ENCODE measurements at places on chromosomes 6 and 20.
A peak's percentile ranks its signal among the peaks of the same experiment; 100 is the strongest.

DNA sequence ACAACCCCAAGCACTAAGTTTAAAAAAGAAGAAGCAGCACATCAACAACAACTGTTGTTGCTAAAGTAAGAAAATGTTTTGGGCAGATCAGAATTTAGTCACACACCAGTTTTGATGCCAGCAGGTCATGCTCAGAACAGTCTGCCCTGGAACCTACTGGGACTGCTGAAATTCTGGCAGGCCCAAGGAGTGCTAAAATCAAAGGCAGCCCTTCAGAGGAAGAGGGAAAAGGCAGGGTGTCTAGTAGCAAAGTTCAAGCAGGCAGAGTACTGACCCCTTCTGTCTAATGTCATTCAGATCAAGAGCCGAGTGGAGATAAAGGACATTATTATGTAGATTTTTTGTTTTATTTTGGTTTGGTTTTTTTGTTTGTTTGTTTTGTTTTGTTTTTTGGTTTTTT is 96.6 kb upstream of the LOC128125822 start:
- no peak for DNase-seq

GRCh38 chr6:15176816-15177370 is 69.0 kb upstream of the JARID2 start:
- DNase-seq: no peak

GRCh38 chr6:12008366-12009179 is 3.5 kb upstream of the HIVEP1 start:
- DNase-seq: no peak

DNA sequence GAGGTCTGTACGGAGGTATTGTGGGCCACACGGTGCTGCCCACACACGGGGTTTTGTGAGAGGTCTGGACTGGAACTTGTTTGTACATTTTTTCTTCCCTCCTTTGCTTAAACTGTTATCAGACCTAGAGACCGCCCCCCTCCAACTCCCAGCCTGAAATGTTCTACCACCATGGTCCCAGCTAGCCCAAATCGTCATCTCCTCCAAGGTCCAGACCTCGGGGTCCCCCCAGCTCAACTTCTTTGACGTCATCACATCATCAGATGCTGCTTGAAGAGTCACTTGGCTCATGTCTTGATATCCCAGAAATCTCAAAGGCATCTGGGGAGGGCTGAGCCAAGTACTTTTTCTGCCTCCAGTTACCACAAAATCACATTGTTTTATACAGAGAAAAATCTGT is 2.8 kb upstream of the CCDC170 start:
- DNase-seq: no peak

DNA sequence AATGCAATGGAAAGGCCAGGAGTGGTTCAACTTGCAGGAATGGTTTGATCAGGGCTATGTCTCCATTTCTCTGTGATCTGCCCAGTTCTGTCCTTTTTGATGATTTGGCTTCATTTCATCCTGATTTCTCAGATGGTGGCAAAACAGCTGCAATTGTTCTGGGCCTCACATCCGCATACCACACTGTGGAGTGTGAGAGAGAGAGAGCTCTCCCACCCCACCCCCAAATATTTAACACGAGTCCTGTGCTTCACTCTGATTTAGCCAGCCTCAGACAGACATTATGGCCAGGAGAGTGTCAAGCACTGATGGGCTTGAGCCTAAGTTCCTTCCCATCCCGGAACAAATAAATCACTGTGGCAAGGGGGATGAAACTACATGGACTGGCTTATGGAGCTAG is 284.6 kb downstream of the CDC5L start:
- no peak for DNase-seq

GRCh38 chr6:168030908-168031307 is 33.4 kb downstream of the KIF25 start:
- no peak for DNase-seq

DNA sequence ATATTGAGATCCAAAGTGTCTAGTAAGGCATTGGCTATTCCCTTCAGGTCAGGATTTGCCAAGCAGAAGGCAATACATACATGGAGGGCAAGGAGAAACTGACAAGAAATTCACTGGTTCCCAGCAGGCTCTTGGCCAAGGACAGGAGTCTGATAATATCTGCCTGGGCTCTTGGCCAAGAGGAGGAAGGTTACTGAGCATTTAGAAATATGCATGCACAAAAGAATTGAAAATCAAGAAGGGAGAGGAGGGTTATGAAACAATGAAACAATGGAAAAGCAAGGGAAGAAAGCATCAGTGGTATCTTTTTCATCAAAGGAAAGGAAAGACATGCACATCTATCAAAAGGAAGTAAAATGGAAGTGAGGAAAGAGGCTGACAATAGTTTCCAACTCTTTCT is 42.4 kb downstream of the ARHGAP18 start:
- no peak for DNase-seq

DNA sequence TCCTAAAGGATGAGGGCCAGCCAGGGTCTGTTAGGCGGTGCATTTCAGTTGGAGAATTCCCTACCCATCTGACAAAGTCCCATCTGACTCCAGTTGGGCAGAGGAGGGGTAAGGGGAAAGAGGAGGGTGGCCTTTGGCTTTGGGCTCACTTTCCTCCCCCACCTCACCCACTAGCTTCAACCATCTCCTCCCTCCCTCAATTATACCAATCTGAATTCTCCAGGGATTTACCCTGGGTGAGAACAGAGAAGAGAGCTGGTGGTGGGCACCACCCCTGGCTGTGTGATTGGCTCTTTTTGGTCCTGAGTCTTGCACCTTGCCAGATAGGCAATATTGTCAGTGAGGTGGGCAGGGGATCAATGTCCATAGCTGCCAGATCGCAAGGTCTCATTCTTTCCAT is 3.2 kb downstream of the HMGA1 start:
- DNase-seq: no peak

DNA sequence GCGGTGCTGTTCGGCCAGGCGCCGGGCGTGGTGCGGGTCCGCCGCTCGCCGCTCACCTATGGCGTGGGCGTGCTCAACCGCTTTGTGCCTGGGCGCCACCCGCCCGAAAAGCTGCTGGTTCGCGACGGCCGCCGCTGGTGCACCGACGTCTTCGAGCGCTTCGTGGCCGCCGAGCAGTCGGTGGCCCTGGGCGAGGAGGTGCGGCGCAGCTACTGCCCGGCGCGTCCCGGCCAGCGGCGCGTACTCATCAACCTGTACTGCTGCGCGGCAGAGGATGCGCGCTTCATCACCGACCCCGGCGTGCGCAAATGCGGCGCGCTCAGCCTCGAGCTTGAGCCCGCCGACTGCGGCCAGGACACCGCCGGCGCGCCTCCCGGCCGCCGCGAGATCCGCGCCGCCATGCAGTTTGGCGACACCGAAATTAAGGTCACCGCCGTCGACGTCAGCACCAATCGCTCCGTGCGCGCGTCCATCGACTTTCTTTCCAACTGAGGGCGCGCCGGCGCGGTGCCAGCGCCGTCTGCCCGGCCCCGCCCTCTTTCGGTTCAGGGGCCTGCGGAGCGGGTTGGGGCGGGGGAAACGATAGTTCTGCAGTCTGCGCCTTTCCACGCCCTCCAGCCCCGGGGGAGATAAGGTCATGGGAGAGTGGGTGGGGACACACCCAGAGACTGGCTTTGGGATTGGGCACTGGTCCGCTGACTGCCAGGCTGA is 15.7 kb downstream of the ADISSP start:
- DNase-seq: peak; percentile 27

DNA sequence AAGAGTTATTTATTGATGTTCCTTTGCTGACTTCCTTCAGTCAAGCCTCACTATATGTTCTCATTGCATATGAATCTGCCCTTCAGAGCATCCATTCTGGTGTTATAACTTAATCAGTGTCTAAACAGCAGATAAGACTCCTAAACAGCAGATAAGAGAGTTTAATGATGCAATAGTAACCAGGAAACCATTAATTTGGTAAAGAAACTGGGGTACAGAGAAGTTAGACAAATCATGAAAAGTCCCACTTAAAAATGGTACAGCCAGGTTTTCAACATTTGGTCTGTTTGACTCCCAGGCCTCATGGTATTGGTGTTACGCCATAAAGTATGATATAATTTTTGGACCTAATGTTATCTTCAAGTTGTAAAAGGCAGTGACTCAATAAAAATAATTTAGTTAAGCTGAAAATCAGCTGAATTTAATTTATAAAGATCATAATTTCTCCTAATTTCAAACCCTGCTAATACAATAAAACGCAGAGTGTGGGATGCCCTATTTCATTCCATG is 127.4 kb upstream of the DST start:
- no peak for DNase-seq

GRCh38 chr6:166541876-166542579 is 44.5 kb downstream of the RAMACL start:
- no peak for DNase-seq

DNA sequence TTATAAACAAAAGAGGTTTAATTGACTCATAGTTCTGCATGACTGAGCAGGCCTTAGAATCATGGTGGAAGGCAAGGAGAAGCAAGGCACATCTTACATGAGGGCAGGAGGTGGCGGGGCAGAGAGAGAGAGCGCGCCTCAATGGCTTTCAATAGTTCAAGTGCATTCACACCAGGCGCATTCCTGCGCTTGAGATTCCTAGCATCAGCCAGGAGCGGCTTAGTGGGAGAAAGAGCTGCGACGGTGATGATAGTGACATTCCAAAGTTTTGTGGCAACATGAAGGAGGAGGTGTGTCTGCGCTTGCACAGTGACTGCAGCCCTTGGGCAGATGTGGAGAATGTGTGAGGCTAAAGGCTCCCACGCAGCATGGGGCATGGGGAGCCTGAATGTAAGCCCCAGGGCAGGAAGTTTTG is 25.0 kb upstream of the EMILIN3 start:
- DNase-seq: no peak

- DNase-seq: no peak
Measured at GRCh38 chr20:50920997-50921396, 10.2 kb downstream of the ADNP start.

GRCh38 chr20:50813801-50814200 is 18.9 kb downstream of the BCAS4 start:
- no peak for DNase-seq

GRCh38 chr6:130366107-130367005 is 539 bp downstream of the TMEM200A start:
- no peak for DNase-seq

GRCh38 chr20:57403216-57403615 is 12.0 kb downstream of the RBM38 start:
- no peak for DNase-seq

GRCh38 chr6:15436451-15436850 is 190.6 kb downstream of the JARID2 start:
- no peak for DNase-seq

DNA sequence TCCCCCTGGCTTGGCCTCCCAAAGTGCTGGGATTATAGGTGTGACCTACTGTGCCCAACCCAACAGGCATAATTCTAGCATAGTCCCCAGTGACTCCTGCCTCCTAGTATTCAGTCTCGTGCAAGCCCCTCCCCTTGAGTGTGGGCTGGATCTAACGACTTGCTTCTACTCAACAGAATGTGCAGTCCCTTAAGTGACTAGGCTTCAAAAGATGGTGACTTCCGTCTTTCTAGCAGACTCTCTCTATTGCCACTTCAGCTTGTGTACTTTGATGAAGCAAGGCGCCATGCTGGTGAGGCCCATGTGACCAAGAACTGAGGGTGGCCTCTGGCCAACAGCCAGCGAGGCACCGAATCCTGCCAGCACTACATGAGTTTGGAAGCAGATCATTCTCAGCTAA is 109.6 kb upstream of the TRAF3IP2 start:
- peak; percentile 85 for DNase-seq

GRCh38 chr6:111057074-111057752 is 30.1 kb upstream of the SLC16A10 start:
- DNase-seq: no peak

GRCh38 chr6:143215363-143215762 is 154.7 kb downstream of the AIG1 start:
- DNase-seq: no peak

- DNase-seq: no peak
Measured at GRCh38 chr20:32636283-32636682, 37.5 kb downstream of the C20orf203 start.

DNA sequence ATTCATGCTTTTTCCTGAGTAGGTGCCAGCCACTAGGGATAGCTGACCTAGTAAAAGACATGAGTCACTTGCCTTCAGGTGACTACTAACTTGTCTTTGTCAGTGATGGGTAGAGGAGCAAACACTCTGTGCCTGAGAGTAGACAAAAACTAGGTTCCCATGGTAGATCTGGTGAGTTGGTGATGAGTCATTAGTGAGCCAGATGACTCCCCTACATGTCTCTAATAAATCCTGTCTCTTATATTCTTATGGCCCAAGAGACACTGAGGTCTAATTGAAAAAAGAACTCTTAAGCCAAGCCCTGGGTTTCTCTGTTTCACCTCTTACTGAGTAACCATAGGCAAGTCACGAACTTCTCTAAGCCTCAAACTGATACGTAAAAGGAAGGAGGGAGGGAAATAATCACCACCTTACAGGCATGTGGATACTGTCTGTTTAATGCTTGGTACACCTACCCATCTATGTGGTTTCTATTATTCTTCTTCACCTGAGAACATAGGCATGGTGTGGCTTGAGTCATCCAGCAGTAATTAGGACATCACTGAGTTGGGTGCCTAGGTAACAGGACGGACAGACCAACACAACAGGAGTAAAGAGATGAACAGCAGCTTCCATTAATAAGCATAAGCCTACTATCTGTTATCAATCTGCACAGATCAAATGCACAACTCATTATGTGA is 20.3 kb downstream of the TTPAL start:
- no peak for DNase-seq

DNA sequence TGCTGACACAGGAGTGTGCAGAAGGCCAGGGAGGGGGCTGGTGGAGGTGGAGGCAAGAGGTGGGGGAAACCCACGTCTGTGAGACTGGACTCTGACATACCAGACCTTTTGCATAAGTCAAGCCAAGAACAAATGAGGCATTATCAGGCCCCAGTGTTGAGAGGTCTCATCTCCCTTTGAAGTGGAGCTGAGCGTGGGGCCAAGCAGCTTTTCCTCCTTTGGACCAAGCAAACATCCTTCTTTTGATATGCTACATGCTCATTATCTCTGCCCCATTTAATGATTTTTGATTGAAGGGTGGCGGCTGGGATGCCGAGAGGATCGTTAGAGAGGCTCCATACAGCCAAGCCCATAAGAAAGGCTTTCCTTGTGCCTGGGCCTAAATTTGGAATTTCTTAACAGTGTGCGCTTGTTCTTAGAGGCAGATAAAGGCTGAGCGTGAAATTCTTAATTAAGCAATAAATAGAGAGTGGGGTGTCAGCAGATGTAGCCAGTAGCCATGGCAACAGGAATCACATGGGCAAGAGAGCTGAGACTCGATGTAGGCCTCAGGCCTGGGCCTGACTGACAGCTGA is 244.5 kb downstream of the PKHD1 start:
- DNase-seq: no peak

GRCh38 chr6:56808871-56809359 is 146.0 kb upstream of the BEND6 start:
- DNase-seq: no peak

GRCh38 chr6:2542858-2543218 is 207.9 kb downstream of the MYLK4 start:
- DNase-seq: no peak

GRCh38 chr20:8811801-8812594 is 256.9 kb upstream of the PLCB4 start:
- DNase-seq: no peak

GRCh38 chr6:115271434-115271833 is 789.3 kb downstream of the FRK start:
- DNase-seq: no peak

Data from NCI-H1436 treated with DMSO at 0.1 percent for 48 hours (cell line).